ENCODE measurements at places on chromosomes 5 and 9.

GRCh38 chr9:32701321-32702022 lies 66.0 kb upstream of the TAF1L start:
- no peak for DNase-seq

DNA sequence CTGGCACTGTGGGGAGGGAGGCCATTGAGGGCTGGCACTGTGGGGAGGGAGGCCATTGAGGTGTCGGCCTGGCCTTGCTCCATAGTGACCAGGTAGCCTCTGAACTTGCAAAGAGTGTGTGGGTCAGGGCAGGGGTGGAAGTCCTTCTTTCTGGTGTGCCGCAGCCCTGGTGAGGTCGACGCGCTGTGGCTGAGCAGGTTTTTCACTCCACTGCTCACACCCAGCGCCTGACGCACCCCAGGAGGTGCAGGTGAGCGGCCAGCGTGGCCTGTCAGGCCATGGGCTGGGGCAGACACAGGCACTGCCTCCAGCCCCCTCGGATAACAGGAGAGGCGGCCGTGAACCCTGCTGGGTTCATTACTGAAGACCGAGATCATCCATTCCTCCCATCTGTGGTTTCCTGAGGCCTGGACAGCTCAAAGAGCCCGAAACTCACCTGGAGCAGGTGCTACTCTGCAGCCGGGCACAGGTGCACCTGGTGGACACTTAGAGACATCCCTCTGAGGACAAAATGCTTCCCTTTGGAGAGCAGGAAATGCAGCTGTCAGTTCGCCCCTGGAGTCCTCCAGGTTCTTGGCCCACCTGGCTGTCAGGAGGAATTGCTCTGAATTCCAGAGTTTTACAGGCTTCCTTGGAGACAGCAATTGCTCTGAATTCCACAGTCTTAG lies 32.4 kb downstream of the LHX3 start:
- no peak for DNase-seq

DNA sequence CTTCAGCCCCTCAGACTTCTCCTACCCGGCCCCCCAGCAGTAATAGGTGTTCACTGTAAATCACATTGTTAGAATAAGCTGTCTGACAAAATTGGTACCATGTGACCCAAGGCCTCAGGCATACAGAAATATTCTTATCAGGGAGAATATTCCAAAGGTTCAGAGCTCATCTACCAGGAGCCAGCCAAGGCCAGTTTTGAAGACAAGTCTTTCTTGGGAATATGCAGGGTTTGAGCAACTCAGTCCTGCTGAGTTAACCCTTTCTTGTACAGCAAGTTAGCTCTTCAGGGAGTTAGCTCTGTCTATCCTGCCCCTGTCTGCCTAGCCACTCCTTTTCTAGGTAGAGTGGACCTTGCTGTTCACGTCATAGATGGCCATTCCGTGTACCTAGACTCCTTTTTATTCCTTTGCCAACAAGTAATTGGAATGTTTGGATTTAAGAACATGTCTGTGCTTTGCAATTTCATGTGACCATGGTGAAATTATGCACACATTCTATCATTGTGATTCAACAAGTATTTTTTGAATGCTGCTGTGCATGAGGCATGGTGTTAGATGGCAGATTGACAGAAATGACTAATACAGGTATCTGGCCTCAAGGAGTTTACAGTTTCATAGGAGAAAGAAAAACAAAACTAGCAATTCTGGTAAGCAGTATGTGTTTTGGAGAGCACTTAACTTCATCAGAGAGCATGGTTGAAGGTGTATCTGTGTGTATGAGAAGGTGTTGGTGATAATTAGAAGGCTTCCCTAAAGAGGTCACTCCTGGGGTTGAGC lies 22.6 kb downstream of the TGFBR1 start:
- peak; percentile 46 for DNase-seq

GRCh38 chr9:130018265-130018664 lies 24.7 kb downstream of the FNBP1 start:
- no peak for DNase-seq

DNA sequence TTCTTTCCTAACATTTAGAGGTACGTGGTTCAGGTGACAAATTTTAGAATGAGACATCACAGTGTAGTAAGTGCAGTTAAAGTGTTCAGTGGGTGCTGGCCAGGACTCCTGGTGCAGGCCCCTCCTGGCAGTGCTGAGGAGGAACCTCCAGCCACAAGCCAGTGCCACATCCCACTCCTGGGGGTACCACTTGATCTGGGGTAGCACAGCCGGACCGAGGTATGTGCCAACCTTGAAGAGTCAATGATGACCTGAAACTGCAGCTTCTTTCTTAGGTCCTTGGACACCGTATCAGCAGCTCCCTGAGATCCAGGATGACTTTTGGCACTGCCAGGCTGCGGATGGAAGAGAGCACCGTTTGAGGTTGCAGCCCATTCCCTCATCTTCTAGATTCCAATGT lies 310.4 kb upstream of the IRX4 start:
- DNase-seq = no peak

GRCh38 chr9:20125727-20126126 lies 336.9 kb upstream of the SLC24A2 start:
- no peak for DNase-seq

DNA sequence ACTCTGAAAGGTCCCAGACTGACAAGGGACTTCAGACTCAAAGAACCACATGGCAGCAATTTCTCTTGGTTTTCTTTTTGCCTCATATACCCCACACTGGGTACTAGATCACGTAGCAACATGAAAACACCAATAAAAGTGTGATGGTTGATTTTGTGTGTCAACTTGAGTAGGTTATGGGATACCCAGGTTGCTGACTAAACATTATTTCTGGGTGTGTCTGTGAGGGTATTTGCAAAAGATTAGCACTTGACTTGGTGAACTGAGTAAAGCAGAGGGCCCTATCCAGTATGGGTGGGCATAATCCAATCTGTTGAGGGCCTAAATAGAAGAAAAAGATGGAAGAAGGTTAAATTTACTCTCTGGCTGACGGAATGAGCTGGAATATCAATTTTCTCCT lies 53.8 kb upstream of the ZNF618 start:
- DNase-seq = no peak

DNA sequence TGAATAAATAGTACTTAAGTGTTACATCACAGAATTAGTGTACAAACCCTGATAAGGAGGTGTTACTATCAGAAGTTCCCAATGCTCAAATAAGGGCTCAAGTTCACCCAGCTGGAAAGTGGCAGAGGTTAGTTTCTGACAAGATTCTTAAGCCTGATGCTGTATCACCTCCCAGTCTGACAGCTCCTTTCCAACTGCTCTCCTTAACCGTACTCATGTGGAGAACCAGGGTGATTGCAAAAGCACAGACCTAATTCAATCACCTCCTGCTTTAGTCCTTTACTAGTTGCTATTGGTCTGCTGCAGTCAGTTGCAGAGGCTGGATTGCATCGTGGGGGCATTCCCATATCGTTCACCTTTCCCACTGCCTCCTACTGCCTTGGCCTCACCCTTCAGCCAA lies 100.4 kb upstream of the ZNF618 start:
- DNase-seq = no peak

DNA sequence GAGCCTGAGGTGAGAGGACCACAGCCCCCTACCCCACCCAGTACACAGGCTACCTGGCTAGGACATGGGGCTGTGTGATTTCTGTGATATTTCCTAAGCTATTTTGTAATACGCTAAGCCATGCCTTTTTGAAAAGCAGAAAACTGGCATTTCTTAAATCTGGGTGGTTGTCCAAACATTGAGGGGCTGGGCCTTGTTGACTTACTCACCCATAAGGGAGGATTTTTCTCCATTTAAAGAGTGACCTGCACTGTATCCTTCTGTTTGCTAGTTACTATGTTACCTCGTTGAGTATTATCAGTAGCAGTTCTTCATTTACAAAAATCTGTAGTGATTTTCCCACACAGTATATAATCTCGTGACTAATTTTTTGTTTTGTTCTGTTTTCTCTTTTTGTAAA lies 117.5 kb upstream of the OTULINL start:
- DNase-seq = no peak

- DNase-seq = peak; percentile 30
Observed at GRCh38 chr9:22079873-22080341, 70.8 kb upstream of the CDKN2B start.
